ENCODE measurements at places on chromosomes 7 and 10. TPM values are rescaled to one million over a fixed set of nuclear protein-coding genes. Genes with fewer than 3 reads are reported as not detected.
A peak's percentile ranks its signal among the peaks of the same experiment; 100 is the strongest.

CNPY1 gene
- total RNA-seq = not detected

OR6B1 gene
- not detected for total RNA-seq

DNA sequence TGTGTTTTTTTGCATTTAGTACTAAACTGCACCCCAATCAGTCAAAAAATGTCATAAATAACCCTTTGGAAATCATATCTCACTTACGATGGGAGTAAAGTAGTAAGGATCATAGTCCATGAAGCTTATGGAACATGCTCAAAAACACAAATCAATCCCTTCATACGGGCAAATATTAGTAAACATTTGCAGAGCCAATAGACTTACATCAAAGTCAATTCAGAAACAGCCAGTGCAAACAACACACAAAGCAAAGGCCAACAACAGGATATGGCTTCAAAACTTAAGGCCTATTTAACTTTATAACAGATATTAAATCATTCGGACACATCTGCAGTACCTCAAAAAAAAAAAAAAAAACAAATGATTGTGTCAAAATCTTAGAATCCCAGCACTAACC is 32.1 kb downstream of the SGCE start:
- DNase-seq = no peak

DNA sequence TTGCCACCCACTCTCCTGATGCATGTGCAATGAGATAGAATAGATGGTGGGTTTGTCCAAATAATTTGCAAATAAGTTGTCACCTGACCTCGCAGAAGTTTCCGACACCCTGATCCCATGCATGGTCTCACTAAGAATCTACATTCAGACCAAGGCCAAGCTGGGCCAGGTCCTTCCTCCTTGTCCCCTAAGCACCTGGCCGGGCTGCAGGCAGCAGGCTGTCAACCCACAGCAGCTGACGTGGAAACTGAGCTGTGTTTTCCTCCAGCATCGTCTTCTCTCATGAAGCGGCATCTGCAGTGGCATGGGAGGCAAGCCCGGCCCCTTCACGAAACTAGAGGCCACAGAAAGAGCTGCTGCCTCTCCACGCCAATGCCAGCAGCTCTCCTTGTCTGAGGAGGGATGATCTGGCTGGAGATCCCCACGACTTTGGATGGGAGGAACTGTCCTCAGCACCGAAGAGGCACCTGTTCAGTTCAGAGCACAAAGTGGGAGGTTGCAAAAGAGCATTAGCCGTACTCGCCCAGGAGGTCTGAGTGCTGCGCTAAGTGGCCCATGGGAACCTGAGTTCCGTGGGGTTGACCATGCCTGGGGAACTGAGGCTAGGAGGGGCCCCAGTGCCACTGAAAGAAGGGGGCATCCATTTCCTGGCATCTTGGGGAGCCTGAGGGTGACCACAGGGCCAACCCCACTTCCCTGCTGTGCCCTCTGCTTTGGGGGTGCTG is 110.5 kb upstream of the INSIG1 start:
- no peak for DNase-seq

GRCh38 chr10:76398043-76398710 is 966.8 kb downstream of the LRMDA start:
- no peak for DNase-seq

TSPAN33 gene
- total RNA-seq = 0.76 TPM

HGF gene
- 4.4 TPM for total RNA-seq

STRIP2 gene
- total RNA-seq = 2.2 TPM

- DNase-seq = peak; percentile 28
These were observed 202.1 kb downstream of the TNS3 start for GRCh38 chr7:47379629-47380324.

DNA sequence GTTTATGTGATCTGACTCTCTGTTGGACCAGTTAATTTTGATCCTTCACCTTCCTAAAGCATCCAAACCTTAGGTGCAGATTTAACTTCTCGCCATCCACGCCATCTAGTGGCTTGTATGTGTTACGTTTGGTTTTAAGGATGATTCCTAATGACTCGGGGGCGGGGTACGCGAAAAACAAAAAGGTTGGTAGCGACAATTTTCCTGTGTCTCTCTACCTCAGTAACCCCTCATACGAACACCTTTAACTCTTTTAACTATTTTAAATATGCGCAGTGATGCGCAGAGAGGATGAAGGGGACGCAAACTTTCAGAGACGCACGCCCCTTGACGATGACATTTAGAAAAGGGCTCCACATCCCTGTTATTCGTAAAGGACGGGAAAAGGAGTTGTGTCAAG is 714 bp upstream of the KCND2 start:
- DNase-seq = peak; percentile 78

GRCh38 chr7:55044791-55045190 is 26.0 kb downstream of the EGFR start:
- DNase-seq = peak; percentile 62

DNA sequence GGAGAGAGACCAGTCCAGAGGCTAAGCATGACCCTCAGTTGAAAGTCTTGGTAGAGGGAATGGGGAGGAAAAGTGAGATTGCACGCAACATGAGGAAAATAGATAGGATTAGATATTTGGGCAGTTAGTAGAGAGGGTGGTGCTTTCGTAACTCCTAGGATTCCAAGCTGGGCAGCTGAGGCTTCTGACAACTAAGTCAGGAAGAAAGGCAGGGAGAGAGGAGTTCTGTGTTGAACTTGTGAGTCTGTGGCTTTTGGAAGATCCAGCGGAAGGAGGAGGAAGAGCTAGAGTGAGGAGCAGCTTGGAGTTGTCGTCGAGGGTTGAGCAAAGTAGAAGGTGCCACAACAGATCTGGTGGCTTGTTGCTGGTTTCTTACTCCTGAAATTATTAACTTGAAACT is 21.8 kb downstream of the CUL1 start:
- DNase-seq = peak; percentile 37

GRCh38 chr7:32477649-32477980 is 12.6 kb downstream of the LSM5 start:
- DNase-seq = peak; percentile 27

MLXIPL gene
- total RNA-seq = not detected

SPDYE2 gene
- not detected for total RNA-seq

- DNase-seq = peak; percentile 73
These were observed 100.7 kb upstream of the DKK1 start for GRCh38 chr10:52213321-52213752.

GRCh38 chr10:113199459-113199858 is 249.4 kb downstream of the TCF7L2 start:
- peak; percentile 72 for DNase-seq

POLD2 gene
- 100 TPM for total RNA-seq

VPS37D gene
- total RNA-seq = 3.5 TPM

DNA sequence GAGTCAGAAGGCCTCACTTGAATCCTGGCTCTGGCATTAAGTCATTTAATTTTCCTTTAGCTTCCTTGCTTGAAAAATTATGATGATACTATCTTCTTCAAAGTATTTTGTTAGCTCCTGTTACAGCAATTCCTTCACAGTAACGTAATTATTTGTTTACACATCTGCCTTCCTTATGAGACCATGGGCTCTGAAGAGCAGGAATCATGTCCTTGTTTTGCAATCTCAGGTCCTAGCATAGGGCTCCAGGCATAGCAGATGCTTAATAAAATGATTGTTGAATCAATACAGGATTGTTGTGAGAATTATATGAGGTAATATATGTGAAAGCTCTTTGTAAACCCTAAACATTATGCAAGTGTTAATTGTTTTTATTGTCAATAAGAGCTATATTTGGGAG is 25.5 kb downstream of the KLHDC10 start:
- DNase-seq = peak; percentile 69

- DNase-seq = peak; percentile 32
These were observed at the start of gene SORCS3 for GRCh38 chr10:104641187-104641936. Gene SORCS3 (plus strand): TSS chr10:104641290.

GRCh38 chr10:6579904-6580278 is at the start of gene PRKCQ:
Gene PRKCQ (minus strand): TSS chr10:6580276. CDS start chr10:6515135, 65,141 bp downstream.
- DNase-seq = no peak

DNA sequence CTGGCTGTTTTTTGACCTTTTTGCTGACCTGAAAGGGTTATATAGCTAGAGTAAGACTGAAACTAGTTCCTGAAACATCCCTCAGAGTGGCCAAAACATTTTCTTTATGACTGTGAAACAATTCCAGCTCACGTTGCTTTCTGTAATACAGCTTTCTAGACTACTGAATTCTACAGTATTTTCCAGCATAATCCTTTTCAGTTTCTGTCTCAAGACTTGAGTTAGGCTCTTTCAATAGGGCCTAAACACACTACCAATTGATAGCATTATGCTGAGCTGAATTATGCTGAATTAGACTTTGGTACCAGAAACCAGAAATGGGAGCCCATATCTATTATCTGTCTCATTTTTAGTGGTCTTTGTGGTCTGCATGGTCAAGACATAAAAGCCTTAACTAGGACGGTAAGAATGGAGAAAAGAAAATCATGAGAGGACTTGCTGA is 72.6 kb downstream of the EPDR1 start:
- DNase-seq = no peak

GRCh38 chr7:49527182-49527581 is 246.3 kb upstream of the VWC2 start:
- no peak for DNase-seq

SFTPA1 gene
- total RNA-seq = not detected

OR2A5 gene
- not detected for total RNA-seq

DNA sequence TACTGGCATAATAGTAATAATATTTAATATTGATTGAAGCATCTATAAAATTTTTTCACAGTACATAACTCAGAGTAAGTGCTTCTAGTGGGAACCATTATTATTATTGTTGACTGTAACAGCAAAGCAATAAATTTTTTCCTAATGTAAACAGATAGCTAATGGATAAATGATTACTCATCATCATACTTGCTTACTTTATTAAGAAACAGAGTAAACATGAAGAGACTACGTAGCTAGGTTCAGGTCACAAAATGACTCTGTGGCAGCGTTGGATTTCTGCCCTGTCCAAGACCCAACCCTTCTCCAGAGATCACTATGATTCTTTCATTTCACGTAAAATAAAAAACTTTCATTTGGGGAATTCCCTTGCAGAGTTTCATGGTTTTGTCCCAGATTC is 8.3 kb upstream of the ABCB5 start:
- no peak for DNase-seq

- peak; percentile 50 for DNase-seq
These were observed 276.7 kb downstream of the PARD3 start for GRCh38 chr10:34538281-34538829.

DNA sequence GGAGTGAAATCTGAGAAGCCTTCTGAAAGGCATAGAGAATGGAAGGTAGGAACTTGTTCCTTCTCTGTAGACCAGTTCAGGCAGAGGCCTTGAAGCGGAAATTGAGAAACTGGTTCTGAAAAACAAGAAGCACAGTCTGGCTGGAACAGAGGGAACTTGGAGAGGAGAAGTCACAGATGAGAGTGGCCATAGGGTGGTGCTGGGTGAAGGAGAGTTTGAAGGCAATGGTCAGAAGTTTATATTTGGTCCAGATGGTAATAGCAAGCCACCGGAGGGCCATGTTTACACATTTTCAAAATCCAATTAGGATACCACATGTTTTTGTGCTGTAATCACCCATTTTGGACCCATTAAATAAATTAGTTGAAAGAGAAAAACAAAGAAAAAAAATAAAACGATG is 692.5 kb downstream of the INHBA start:
- DNase-seq = no peak

- DNase-seq = peak; percentile 47
These were observed 67.3 kb downstream of the GLCCI1 start for GRCh38 chr7:8035647-8036518.

DNA sequence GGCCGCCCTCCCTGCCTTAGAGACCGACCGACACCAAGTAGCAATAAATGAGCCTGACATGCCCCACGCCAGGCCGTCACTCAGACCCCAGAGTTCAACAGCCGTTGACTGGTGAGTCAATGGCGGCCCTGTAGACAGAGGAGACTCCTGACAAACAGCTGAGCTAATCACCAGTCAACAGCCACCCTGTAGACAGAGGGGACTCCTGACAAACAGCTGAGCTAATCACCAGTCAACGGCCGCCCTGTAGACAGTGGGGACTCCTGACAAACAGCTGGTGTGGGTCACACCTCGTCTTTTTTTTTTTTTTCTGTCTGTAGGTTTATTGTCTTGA is 16.9 kb upstream of the KNDC1 start:
- DNase-seq = no peak

GRCh38 chr7:135847242-135847641 is 98.6 kb upstream of the FAM180A start:
- no peak for DNase-seq

DNA sequence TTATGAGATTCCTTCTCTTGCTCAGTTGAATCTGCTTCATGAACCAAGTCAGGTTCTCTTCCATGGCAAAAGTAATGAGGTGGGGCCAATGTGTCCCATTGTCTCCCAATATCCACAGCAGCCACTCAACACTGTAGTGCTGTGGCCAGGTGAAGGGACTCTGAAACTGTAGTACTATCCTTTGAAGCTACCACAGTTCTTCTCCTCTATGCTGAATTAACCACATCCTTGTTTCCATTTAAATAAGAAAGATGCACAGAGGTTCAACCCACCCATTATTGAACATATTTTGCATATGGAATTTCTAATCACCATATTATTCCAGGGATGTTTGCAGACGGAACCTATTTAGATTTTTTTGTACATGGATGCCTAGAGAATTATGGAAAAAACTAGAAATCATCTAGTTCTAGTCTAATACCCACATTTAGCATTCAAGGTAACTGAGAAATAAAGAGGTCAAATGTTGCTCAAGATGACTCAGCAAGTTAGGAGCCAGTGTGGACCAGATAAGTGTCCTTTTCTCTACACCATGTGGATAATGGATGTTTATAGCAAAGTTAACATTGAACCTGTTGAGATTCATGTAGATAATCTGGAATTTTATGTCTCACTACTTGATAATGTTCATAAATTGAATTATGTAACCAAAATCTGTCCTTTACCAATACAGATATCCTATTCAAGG is 64.5 kb downstream of the LRRTM3 start:
- DNase-seq = no peak

GRCh38 chr7:3888096-3888495 is 587.0 kb downstream of the SDK1 start:
- DNase-seq = no peak
